GM13977 (cell line): ENCODE measurements at places on chromosomes 1 and 21.

DNA sequence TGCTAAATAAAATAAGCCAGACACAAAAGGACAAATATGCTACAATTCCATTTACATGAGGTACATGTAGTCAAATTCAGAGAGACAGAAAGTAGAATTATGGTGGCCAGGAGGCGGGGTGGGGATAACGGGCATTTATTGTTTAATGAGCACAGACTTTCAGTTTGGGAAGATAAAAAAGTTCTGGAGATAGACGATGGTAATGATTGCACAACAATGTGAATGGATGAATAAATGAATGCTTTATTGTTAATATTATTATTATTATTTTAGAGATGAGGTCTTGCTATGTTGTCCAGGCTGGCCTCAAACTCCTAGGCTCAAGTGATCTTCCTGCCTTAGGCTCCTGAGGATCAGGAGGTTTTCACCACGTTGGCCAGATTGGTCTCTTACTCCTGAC, 122.0 kb downstream of the LHX4 start:
- no peak for DNase-seq

GRCh38 chr1:14997646-14998276, 155.8 kb upstream of the TMEM51 start:
- no peak for DNase-seq

DNA sequence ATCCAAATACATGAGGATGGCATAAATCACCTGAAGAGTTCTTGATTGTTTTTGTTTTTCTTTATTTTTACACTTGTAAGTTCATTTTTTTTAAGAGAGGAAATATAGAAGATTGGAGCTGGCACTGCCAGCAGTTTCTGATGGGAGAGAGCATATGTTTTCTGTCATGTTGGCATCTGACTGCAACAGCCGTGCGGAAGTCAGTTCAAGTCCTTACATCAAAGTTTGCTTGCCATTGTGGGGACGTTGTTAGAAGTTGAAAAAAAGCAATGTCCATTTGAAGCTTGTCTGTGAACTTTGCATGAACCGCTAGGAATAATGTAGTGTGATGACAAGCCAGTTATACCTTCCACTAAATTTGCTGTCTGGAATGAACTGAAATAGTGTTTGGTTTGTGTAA, 126.5 kb upstream of the USH2A start:
- no peak for DNase-seq

- DNase-seq = no peak
These were observed 24.3 kb upstream of the UAP1 start for GRCh38 chr1:162537216-162537615.

GRCh38 chr1:31327381-31327780, 30.5 kb downstream of the ZCCHC17 start:
- no peak for DNase-seq

- no peak for DNase-seq
These were observed 106.0 kb downstream of the PTPRU start for GRCh38 chr1:29342351-29342750.

DNA sequence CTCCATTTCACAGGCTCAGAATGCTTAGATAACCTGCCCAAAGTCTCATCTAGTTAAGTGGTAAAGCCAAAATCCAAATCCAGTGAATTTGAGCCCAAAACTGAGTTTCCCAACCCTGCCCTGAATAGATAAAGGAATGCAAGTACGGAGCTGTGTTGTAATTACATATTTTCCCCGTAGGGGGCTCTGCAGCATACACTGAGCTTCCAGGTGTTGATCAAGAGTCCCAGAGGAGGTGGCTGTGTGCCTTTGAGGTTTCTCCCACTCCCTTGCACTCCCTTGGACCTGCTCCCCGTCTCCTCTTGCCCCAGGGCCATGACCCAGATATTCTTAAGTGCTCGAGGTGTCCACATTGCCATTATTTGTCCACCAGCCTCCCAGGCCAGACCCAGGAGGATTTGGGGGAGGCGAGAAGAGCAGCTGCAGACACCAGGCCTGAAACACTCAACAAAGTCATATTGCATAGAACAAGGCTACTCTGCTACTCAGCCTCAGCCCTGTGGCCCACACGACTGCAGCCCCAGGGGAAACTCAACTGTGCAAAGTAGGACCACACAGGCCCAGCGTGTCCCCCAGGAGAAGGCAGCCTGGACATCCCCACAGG, 18.4 kb upstream of the LY9 start:
- DNase-seq = peak; percentile 39

- no peak for DNase-seq
These were observed 465.8 kb upstream of the PLXNA2 start for GRCh38 chr1:208709981-208710380.

DNA sequence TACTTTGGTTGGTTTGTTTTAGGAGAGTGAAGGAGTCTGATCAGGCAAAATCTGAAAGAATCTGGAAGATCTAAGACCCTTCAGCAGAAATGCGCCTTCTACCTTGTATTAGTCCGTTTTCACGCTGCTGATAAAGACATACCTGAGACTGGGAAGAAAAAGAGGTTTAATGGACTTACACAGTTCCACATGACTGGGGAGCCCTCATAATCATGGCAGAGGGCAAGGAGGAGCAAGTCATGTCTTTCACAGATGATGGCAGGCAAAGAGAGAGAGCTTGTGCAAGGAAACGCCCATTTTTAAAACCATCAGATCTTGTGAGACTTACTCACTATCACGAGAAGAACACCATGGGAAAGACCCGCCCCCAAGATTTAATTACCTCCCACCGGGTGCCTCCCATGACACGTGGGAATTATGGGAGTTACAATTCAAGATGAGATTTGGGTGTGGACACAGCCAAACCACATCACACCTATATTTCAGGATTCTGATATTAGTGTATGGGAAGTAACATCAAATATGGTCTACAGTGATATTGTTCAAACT, 99.3 kb downstream of the GLUL start:
- no peak for DNase-seq

GRCh38 chr1:208535511-208535910, 291.3 kb upstream of the PLXNA2 start:
- DNase-seq = no peak

GRCh38 chr1:237281481-237281880, 239.5 kb downstream of the RYR2 start:
- no peak for DNase-seq

GRCh38 chr1:18974005-18974404, 17.5 kb upstream of the IFFO2 start:
- DNase-seq = no peak

GRCh38 chr1:199545780-199546179, 481.7 kb upstream of the NR5A2 start:
- DNase-seq = no peak

GRCh38 chr1:223175633-223176032, 32.6 kb upstream of the TLR5 start:
- DNase-seq = no peak

GRCh38 chr1:43539726-43540434, 9.2 kb downstream of the PTPRF start:
- no peak for DNase-seq

DNA sequence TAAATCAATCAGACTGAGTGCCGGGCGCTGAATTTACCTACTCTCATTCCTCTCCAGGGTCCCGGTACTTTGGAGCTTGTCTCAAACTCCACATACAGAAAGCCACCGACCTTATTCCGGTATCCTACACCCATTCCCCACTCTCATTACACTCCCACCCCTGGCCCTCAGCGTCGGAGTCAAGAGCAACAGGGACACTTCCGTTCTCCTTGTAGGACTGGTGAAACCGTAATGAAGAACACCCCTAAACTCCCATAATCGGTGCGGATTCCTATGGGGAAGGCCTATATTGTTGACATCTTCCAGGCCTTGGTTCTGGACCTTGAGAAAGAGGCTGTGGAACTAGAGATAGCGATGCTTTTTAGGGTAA, 798 bp downstream of the ZBED6 start:
- DNase-seq = no peak

GRCh38 chr1:18411321-18411720, 69.4 kb upstream of the KLHDC7A start:
- DNase-seq = no peak

- no peak for DNase-seq
These were observed 9.4 kb downstream of the GLUL start for GRCh38 chr1:182381962-182382819.

DNA sequence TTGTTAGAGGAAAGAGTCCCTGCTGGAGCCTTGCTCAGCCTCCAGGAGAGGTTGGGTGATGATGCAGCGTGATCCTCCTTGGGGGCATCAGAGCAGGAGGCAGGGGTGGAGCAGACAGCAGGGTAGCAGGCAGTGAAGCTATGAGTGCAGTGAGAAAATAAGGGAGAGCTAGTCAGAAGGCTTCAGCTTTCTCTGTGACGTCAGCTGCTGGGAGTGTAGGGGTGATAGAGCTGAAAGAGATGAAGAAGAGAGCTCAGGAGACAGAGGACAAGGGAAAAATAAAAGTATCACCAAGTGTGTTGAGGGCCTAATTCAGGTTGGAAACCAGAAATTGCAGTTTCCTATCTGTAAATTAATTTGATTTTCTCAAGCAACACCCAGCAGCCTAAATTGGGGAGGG, 2.2 kb upstream of the ADAM30 start:
- no peak for DNase-seq

DNA sequence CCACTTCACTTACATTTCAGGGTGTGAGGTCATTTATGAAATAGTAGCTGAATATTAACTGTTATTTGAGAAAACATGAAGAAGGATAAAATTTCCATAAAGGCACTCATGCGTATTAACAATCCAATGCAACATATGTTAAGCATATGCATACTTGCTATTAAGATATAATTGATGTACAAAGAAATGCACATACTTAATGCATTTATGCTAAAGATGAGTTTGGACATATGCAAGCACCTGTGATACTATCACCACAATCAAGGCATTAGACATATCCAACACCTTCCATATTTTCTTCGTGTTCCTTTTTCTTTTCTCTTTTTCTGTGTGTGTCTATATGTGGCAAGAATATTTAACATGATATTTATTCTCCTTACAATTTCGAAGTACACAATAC, 464.8 kb upstream of the BRINP3 start:
- DNase-seq = no peak

DNA sequence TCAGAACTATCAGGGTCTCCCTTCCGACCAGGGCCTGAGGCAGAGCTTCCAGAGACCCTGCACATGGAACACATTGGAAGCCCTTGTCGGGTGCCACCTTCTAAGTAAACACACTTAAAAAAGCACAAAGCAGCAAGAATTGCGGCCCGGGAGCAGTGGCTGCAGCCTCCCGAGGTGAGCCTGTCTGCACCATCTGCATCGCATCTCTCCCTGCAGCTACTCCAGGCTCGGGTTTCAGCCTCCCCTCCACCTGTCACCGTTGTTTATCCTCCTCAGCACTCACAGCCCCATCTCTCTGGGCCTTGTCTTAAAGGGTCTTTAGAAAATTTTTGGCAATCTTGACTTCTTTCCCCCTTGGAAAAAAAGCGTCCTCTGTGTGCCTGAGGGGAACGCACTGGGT, 95.1 kb upstream of the ARHGEF16 start:
- no peak for DNase-seq

GRCh38 chr1:67687198-67687545, 2.2 kb downstream of the GADD45A start:
- DNase-seq = peak; percentile 37

- DNase-seq = no peak
These were observed 34.0 kb downstream of the ATP5PF start for GRCh38 chr21:25700741-25701140.

DNA sequence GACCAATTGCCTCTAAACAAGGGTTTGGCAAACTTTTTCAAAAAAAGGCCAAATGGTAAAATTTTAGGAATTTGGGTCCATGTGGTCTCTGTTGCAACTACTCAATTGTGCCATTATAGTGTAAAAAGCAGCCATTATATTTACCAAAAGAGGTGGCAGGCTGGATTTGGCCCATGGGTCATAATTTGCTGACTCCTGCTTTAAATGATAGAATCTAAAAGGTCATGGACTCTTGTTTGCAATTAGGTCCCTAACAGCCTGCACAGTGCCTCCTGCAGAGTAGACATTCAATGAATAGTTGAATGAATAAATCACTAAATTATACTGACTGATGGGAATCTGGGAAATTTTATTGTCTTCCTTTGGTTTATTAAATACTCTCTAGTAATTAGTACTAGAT, 6.2 kb downstream of the BECN2 start:
- no peak for DNase-seq

DNA sequence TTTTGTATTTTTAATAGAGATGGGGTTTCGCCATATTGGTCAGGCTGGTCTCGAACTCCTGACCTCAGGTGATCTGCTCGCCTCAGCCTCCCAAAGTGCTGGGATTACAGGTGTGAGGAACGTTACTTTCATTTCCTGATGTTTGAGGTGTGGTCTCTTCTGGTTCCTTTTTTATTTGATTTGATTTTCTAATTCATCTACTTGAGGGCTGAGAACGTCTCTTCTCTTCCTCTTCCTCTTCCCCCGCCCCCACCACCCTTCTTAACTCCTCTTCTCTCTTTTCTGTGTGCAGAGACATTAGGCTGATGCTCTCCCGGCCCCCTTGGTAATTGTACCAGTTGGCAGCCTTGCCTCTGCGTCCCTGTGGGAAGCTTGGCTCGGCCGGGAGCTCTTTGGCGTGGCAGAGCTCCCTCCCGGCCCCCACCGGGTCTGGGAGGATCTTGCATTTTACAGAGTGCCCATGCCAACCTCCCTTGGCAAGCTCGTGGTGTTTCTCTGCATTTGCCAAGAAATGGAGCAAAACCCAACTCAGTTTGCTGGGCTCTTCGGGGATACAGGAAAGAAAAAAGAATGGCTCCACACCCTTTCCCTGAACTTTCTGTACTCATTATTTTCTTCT, 19.9 kb downstream of the CRYAA start:
- no peak for DNase-seq

DNA sequence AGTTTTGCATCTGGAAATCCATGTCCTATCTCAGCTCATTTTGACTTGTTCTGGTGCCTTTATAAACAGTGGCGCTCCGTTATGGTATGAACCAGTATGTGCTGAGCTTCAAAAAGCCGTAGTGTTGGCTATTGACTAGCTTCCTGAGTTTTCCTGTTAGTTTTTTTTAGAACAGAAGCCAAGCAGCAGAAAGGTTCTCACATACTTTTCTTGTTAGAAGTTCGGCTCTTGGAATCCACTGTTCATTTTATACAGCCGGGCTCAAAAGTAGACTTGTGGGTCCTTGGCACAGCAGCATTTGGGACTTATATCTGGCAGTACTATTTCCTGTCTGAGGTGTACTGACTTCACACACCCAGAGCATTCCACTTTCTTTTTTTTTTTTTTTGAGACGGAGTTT, 63.8 kb downstream of the TBCE start:
- DNase-seq = no peak

- DNase-seq = no peak
These were observed 18.4 kb downstream of the RSPO1 start for GRCh38 chr1:37616330-37616729.

- DNase-seq = no peak
These were observed 101.2 kb downstream of the PRDM2 start for GRCh38 chr1:13801232-13801631.

GRCh38 chr1:158020886-158021620, 27.6 kb downstream of the KIRREL1 start:
- no peak for DNase-seq

- DNase-seq = no peak
These were observed 10.4 kb downstream of the CLCNKB start for GRCh38 chr1:16053781-16054502.

GRCh38 chr1:202274611-202275010, 67.1 kb downstream of the UBE2T start:
- peak; percentile 58 for DNase-seq

GRCh38 chr1:26182383-26182696, 5.0 kb downstream of the CNKSR1 start:
- no peak for DNase-seq
